ENCODE measurements at places on chromosomes 7 and 10. TPM values are rescaled to one million over a fixed set of nuclear protein-coding genes. Genes with fewer than 3 reads are reported as not detected.

HTR5A gene
- total RNA-seq: under 0.01 TPM

NEUROD6 gene
- not detected for total RNA-seq

DNA sequence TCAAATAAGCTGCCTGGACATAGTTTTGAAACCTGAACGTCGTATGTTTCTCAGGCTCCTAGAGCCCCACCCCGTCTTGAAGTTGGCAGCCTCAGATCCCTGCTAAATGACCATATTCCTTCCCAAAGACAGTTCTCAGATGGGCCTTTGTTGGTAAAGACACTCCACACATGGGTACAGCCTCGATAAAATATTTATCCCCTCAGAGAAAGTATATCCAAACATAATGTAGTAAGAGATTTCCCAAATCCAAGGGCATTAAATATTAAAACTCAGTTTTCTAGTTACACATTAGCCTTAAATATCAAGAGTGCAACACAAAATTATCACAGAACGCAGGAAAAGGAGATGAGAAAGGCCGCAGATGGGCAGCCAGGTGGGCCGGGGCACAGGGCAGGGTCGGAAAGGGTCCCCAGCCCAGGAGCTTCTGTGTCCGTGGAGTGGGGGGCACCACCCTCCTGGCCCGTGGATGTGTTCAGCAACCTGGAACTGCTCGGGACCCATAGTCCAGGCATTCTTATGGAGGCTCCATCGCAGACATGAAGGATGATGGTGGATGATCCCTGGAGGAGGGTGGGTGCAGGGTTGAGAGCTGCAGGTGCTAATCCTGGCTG is 1.5 kb upstream of the CFAP46 start:
- DNase-seq: no peak

- no peak for DNase-seq
These were observed 97.7 kb upstream of the TMEM196 start for GRCh38 chr7:19871102-19871501.

DNA sequence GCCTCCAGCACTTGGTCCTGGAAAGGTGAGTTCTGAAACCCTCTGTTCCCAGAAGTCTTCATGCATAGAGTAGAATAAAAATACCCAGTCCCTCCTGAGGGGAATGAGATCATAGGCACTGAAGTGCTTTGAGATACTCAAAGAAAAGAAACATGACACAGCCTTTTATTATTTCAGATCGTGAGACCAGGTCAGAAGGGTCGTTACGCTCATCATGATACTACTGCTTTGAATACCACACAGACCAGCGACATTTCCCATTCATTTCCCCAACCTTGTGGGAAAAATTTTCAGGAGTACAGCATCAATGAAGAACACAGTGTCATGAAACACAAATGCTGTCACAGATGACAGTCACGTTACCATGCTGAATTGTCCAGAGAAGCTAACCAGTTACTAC is 15.0 kb downstream of the CLRN3 start:
- no peak for DNase-seq

GRCh38 chr10:125795637-125796190 is 20.1 kb upstream of the MMP21 start:
- no peak for DNase-seq

Data from hematopoietic multipotent progenitor cell (in vitro differentiated cells).